Heart left ventricle (tissue), 16 donors: ENCODE measurements at places on chromosomes 7 and 10. TPM values are rescaled to one million over a fixed set of nuclear protein-coding genes. Genes with fewer than 3 reads are reported as not detected.

The CALML3 gene
- polyA plus RNA-seq = not detected

GRCh38 chr7:151104411-151105235 lies 18.3 kb downstream of the AGAP3 start:
- H3K4me1 ChIP-seq = peaks cover 13% of the 10 kb centered on the region
- DNase-seq = no peak
- peaks cover 8% of the 10 kb centered on the region for H3K36me3 ChIP-seq
- no peak overlapping the region for H3K27ac ChIP-seq

DNA sequence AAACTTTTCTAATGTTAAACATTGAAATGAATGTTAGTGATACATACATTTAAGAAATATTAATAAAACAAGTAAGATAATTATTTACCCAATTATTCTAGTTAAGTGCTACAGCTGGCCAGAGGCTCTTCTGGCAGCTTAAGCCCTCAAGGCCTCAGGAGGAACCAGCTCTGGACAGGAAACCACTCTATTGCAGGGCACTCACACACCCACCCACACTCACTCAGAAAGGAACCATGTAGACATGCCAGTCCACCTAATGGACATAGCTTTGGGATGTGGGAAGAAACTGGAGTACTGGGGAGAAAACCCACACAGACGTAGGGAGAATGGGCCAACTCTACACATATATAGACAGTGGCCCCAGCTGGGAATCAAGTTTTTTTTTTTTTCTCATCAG lies 28.2 kb downstream of the UMAD1 start:
- H3K27me3 ChIP-seq = no peaks in the 10 kb centered on the region
- no peak overlapping the region for H3K27ac ChIP-seq
- no peaks in the 10 kb centered on the region for H3K4me1 ChIP-seq
- H3K4me3 ChIP-seq = no peak overlapping the region
- H3K36me3 ChIP-seq = no peaks in the 10 kb centered on the region
- DNase-seq = no peak

DNA sequence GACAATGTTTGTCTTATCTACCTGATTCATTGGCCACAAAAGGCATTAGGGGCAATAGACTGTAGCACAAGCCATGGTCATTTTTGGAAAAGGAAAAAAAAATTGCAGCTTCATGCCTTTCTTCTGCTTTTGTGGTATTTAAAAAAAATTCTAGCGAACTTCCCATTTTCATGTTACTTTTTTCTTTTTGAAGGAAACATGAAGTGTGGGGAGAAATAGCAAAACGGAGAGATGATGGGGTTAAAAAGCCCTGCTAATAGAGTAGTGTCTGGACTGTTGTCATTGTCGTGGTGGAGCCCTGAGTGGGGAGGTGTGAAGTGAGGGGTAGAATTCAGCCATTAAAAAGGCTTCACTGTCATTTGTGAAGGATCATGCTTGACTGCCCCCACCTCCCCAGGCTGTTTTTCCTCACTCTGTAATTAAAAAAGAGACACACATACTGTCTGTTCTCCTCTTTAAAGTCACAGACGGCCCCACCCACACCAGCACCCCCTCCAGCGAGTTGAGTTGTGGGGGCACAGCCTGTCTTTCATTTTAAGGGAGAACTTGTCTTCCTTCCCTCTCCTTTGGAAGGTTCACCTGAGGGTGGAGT lies 272.4 kb downstream of the CREB5 start:
- DNase-seq = no peak
- H3K27ac ChIP-seq = peak overlapping the region; percentile 91
- H3K27me3 ChIP-seq = no peaks in the 10 kb centered on the region
- H3K36me3 ChIP-seq = no peaks in the 10 kb centered on the region
- H3K4me1 ChIP-seq = peaks cover 20% of the 10 kb centered on the region

DNA sequence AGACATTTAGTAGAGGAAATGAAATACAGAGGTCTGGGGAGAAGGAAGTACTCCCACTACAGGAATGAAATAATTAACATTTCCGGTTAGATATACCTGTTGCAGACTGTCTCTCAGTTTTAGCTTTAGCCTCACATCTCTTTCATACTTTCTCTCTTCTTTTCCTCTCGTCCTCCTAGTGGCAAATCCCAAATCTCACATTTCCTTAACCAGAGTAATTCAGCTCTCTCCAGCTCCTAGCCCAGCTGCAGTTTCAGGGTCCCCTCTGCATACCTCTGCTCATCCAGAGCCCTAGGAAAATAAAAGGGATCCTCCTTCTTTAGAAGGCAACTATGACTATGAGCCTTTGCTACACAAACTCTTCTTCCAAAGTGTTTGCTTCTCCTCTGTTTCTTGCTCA lies 643.2 kb downstream of the PHTF2 start:
- H3K27ac ChIP-seq = no peak overlapping the region
- no peaks in the 10 kb centered on the region for H3K4me1 ChIP-seq
- no peak for DNase-seq
- no peaks in the 10 kb centered on the region for H3K36me3 ChIP-seq
